CD4-positive, alpha-beta memory T cell (primary cell): ENCODE measurements at places on chromosomes 1 and 21. TPM values are rescaled to one million over a fixed set of nuclear protein-coding genes. Genes with fewer than 3 reads are reported as not detected.
A peak's percentile ranks its signal among the peaks of the same experiment; 100 is the strongest.

DNA sequence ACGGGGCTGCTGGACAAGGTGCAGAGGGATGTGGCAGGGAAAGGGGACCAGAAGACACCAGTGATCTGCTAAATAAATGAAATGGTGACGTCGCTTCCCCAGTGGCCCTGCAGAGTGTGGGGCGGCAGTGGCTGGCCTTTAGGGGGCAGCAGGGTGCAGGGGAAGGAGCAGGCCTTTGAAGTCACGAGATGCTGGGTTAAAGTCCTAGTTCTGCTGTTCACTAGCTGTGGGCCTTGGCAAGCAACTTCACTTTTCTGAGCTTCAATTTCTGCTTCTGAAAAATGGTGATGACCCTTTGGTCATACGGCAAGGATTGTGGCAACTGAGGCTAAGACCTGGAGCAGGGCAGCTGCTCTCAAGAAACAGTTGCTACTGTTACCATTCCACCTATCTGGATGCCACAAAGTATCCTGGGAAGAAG is 9.2 kb upstream of the GALE start:
- peak; percentile 81 for DNase-seq

DNA sequence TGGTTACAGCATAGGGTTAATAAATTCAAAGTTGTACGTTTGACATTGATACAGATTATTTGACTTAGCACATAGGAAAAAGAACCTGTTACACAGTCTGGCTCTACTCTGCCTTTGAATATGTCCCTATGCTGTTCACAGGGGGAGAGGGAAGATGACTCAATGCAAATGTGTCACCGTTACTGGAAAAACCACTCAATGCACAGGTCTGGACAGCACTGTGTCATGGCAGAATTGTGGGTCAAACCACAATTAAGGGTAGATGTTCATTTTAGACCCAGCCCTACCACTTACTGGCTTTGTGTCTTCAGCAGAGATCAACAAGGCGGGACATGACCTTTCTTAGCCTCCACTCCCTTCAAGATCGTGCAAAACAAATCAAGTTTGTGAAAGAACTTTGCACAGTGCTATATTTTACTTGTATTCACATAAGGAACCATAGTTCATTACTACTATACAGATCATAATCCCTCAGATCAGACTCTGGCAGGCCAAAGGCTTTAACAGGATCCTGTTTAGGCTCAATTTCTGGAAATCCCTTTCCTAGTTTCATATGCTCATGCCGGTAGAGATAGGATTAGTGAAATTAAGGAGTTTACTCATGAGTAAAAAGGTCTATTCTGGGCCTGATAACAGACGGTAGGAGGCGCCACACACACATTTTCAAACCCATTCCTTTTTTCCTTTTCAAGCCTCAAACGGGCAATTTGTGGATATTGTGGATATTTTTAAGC is 22.1 kb downstream of the EIF2D start:
- DNase-seq, result peak; percentile 71

- no peak for DNase-seq
Measured at GRCh38 chr1:1120866-1121591, 5.1 kb upstream of the C1orf159 start.

- DNase-seq, result no peak
Measured at GRCh38 chr1:239387304-239388158, 1.2 kb downstream of the CHRM3 start.

DNA sequence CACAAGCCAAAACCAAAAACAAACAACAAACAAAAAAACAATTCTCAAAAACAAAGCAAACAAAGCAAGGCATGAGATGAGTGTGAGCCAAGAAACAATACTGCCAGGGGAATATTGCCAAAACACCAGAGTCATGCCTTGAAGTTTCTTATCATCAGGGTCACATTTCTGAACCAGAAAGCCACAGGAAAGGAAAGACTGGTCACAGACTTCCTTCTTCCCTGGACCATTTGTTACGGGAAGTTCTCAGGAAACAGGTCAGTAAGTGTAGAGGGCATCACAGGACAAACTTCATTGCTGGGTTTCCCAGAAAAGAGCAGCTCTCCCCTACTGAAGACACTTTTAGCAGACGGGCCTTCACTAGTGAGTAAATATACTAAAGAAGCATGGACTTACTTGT is 191.2 kb downstream of the GABPA start:
- DNase-seq, result no peak

GRCh38 chr1:234296496-234296895 is 76.8 kb upstream of the COA6 start:
- no peak for DNase-seq

- DNase-seq, result no peak
Measured at GRCh38 chr1:219506473-219506899, 106.4 kb downstream of the ZC3H11B start.

GRCh38 chr1:74531796-74532195 is 19.4 kb upstream of the LRRC53 start:
- no peak for DNase-seq

- no peak for DNase-seq
Measured at GRCh38 chr1:157782931-157783330, 6.0 kb upstream of the FCRL2 start.

DNA sequence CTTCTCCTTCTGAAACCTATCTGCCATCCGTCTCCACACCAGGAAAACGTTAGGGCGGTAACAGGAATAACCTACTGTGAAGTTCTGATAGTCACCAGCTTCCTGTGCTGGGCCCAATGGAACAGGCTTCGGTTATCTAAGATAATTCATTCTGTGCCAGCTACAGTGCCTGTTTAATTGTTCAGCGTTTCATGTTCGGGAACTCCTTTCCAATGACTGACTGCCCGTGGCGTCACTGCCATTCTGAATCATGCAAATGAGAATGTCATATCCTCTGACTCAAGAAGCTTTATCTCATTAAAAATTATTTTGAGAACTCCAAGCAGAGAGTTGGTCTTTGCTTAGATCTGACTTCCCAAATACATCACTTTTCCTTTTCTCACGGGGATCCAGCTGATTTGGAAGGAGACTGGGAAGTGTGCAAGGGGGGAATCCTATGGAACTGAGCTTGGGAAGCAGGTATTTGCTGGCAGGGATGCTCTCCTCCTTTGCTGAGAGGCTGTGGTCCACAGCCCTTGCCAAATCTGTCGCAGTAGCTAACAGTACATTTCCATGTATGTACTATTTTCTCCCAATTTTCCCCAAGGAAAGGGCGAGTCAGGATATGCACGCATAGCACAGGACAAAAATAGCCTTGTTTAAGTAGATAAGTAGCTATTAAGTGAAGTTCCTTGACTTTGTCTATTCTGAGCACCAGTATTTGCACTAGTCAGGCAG is 358.7 kb downstream of the LTN1 start:
- DNase-seq, result no peak

DNA sequence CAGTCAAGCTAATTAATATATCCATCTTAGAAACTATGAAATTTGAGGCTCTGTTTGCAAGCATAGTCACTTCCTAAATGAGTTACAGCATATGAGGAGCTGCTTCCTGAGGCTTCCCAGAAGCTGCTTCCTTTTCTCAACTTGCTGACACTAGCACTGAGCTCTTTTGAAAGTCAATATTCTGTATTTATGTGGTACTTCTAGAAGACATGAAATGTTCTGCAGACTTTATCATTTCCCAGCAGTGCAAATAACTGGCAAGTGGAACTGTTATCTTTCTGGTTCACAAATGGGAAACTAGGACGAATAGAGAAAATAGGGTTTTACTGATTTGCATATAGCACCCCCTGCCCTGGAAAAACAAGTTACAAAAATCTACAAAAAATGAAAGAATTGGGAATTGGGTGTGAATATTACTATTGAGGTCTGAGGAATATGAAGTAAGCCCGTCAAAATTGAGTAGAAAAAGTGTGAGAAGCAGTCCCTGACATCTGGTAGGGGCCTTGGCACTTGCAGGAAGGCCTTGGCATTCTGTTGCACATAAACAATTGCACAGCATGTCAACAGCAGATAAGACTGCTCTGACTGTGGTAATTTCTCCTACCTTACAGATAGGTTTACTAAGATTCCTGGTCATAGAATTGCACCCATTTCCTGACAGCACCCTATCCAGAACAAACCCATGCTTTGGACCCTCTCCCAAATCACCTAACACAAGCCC is 7.1 kb downstream of the GIPC2 start:
- DNase-seq, result no peak

- DNase-seq, result no peak
Measured at GRCh38 chr1:116853680-116854402, 55.9 kb upstream of the PTGFRN start.

DNA sequence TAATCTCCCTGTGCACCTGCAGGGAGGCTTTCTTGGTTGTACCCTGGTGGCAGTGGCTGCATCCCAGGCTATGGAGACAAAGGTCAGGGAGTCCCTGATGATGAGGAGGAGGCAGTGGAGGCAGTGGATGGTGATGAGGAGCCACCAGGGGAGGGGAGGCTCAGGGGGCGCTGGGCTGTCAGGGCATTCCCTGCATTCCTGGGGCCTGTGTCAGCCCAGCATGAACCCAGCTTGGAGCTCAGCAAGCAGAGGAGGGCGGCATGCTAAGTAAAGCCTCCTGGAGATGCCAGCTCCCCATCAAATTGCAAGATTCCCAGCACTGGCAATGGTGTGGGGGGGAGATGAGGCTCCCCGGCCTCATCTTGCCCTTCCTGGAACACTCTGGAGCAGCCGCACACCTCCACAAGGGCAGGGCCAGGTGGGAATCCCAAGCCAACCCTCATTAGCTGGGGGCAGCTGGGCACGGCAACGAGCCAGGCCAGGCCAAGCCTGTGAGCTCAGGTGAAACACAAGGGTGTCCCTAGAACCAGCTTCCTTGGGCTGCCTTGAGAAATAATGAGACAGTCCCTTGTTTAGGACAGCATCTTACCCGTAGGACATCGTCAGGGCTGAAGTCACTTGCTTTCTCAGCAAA is 469.5 kb downstream of the MATN1 start:
- no peak for DNase-seq

GRCh38 chr1:163439471-163439870 is 117.7 kb downstream of the NUF2 start:
- DNase-seq, result no peak

DNA sequence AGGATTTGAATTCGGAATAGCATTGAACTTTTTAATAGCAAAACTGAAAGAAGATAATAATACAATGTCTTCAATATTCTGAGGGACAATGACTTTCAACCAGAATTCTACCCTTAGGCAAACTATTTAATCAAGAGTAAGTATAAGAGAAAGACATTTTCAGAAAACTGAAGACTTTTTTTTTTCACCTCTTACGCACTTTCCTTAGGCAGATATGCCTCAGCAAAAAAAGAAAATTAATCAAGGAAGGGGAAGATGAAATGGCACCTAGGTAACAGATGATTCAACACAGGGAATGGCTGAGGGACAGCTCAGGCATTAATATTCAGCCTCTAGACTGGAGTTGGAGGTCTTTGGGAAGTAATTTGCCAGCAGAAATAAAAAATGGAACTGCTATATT is 184.9 kb downstream of the URB2 start:
- DNase-seq, result no peak

GRCh38 chr1:169999331-169999741 is 75.2 kb downstream of the KIFAP3 start:
- DNase-seq, result no peak

DNA sequence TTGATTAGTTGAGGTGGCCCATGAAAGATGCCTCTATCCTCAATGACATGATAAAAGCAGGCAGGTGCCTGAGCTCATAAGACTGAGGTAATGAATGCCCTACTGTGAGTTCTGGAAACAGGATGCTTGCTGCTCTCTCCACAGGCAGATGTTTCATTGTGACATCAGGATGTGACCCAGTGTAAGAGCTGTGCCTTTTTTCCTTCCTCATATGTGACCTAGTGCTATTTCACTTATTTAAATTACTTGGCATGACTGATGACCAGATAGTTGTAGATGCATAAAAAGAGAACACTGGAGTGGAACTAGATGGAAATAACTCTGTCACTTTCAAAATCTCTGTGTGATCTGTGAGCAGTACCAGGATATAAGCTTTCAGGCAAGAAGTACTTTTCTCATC is 31.9 kb downstream of the KIF14 start:
- DNase-seq, result no peak

GRCh38 chr1:44531785-44532566 is 126.9 kb downstream of the RNF220 start:
- no peak for DNase-seq

DNA sequence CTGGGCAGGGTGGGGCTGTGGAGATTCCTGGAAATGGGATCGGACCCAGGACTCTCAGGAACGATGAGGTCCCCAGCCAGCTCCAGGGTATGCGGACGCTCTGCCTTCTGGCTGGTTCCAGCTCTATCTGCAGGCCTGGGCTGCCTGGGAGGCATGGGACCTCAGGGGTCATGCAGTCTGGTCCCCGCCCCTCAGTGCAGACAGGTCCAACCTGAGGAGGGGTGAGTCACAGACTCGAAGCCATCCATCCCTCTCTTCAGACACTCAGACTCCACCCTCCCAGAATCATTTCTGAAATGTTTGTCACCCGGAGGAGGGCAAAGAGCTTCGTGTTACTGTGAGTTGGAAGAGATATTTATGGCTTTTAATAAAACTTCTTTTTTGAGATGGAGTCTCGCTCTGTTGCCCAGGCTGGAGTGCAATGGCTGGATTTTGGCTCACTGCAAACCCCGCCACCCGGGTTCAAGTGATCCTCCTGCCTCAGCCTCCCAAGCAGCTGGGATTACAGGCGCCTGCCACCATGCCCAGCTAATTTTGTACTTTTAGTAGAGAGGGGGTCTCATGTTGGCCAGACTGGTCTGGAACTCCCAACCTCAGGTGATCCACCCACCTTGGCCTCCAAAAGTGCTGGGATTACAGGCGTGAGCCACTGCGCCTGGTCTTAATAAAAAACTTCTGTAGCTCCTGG is 5.9 kb upstream of the MYOM3 start:
- DNase-seq, result no peak

- no peak for DNase-seq
Measured at GRCh38 chr1:76115171-76115570, 40.6 kb downstream of the ST6GALNAC3 start.

GRCh38 chr21:28751176-28751575 is 241.5 kb downstream of the LTN1 start:
- no peak for DNase-seq

GRCh38 chr1:109880971-109881894 is 29.4 kb upstream of the CSF1 start:
- DNase-seq, result no peak

DNA sequence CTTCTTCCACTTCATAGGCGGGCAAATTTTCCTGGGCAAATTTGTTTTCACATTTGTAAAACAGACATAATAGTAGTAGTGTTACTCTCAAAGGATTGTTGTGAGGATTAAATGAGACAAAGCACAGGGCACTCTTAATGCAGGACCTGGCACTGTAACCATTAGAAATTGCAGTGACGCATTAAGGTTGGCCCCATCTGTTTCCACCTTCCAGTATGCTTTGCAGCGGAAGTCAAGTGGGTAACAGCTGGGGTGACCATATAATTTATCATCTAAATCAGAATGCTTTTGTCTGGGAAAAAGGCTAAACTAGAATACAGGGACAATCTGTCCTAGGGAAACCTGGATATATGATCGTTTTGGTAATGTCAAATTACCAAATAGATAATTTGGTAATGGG is 132.5 kb upstream of the CACHD1 start:
- DNase-seq, result no peak

Gene AGRN
- total RNA-seq, result 1.4 TPM

Gene WNT4
- total RNA-seq, result not detected

Gene CDC20
- not detected for total RNA-seq

Gene A3GALT2
- total RNA-seq, result not detected

Gene PEAR1
- 0.32 TPM for total RNA-seq

Gene PROX1
- not detected for total RNA-seq

Gene ATP6V1G3
- total RNA-seq, result not detected

Gene ASCL5
- 0.30 TPM for total RNA-seq

Gene LMOD1
- total RNA-seq, result not detected

Gene CFHR3
- total RNA-seq, result not detected

Gene MX2
- total RNA-seq, result 107 TPM
